NCI-H2029 treated with DMSO at 0.1 percent for 48 hours (cell line): ENCODE measurements at places on chromosomes 2 and 18.
A peak's percentile ranks its signal among the peaks of the same experiment; 100 is the strongest.

DNA sequence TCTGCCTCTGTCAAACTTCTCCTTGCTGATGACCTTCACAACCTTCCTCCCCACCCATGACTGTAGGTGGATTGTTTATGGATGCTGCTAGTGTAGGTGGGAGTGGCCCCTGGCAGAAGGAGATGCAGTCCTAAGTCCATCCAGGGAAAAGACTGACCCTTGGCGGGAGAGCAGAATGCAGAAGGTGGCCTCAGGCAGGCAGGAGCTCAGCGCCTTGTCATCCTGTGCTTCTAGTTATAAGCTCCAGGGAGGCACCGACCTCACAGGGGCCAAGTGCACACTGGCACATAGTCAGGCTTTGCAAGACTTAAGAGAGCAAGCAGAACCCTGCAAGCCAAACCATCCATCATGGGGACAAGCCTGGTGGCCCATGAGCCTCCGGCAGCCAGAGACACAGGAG lies 74.4 kb downstream of the CAPN13 start:
- no peak for DNase-seq

DNA sequence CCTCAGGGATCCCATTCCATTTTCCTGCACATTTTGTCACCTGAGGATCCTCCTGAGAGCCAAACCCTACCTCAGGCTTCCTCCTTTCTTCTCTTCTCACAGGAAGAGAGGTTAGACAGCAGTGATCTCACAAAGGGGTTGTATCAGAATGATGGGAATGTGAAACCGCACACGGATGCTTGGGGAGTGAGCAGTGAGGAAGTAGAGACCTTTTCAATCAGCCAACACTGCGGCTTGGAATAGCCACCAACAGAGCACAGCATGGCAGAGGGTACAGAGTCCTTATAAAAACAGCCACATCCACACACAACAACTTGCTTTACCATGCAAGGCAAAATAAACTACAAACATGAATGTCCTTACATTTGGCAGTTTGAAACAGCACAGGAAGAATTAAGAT lies 8.7 kb downstream of the TMEM182 start:
- no peak for DNase-seq

DNA sequence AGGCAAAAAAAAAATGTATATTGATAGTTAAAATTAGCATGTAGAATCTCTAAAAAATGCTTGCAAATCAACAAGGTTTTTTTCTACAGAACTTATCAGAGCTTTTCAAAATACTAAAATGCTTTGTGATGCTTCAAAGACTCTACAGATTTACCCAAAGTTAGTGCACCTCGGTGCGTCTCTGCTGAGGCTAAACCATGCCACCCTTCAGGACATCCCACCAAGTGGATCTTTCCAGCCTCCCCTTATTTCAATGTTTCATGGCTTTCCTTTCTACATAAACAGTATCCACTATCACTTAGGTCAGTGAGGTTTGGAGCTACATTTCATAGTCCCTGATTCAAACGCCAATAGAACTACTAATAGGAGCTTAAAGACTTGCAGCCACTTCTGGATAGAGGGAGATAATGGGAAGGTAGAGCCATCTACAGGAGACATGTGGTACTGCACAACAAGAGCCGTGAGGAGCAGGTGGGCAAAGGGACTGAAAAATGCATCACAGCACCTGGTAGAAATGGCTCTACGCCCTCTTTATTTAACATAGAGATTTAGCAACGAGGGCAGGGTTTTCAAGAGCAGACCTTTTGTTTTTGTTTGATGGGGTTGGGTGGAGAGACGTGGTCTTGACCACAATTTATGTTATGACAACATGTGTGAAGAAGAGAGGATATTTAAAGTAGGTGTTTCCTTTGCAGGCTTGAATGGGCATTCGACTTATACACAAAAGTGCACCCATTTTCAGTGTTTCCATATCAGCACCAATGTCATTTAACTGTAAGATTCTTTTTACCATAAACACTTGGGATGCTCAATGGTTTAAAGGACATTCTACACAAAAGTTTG lies 56.1 kb upstream of the SLC35G4 start:
- peak; percentile 28 for DNase-seq

- DNase-seq = no peak
Measured at GRCh38 chr18:23992089-23992940, 22.2 kb upstream of the TTC39C start.

GRCh38 chr2:105856581-105856980 lies 111.9 kb downstream of the NCK2 start:
- no peak for DNase-seq

- DNase-seq = no peak
Measured at GRCh38 chr18:23933407-23933806, 81.1 kb upstream of the TTC39C start.

DNA sequence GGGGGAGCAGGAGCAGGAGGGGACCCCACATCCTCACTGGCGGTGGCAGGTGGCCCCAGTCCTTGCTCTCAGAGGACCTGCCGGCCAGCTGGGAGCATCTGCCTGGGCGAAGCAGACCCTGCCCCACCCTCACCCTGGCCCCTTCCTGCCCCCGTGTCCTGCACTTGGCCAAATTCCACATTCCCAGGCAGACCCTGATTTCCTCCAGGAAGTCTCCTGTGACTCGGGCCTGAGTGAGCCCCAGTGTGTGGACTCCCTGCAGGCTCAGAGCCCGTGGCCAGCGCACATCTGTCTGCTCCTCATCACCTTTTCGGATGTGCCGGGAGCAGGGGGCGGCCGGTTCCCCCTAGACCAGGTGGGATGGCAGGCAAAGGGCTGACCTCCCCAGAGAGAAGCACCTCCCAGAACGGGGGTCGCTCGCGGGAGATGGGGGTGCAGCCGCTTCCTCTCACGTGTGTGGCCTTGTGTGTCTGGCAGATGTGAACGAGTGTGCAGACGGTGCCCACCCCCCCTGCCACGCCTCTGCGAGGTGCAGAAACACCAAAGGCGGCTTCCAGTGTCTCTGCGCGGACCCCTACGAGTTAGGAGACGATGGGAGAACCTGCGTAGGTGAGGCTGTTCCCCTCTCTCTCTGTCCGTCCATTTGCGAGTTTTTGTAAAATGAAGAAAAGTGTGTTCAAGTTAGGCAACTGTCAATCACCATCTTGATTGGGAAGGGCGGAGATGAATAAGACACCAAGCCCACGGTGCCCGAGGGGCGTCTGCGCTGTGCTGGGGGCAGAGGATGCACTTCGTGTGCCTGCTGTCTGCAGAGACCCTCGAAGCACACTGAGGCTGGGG lies 90.4 kb downstream of the TPO start:
- no peak for DNase-seq

DNA sequence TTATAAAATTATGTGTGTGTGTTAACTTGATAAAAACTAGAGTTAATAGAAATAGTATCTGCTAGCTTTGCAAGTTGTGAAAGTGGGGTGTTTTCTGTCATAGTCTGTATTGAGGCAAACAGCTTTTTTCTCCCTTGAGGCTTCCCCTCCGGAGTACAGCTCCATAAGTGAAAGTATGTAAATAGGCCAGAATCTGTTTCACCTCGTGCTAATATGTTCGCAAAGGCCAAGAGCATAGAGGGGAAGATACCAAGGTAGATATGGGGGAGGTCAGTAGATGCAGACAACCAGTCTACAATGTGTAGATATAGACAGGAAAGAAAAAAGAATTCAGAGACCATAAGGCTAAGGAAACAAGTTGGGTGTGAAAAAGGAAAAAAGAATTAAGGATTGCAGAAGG lies 72.9 kb downstream of the PTRHD1 start:
- DNase-seq = no peak

GRCh38 chr2:207772081-207772843 lies 2.6 kb upstream of the FZD5 start:
- DNase-seq = no peak

DNA sequence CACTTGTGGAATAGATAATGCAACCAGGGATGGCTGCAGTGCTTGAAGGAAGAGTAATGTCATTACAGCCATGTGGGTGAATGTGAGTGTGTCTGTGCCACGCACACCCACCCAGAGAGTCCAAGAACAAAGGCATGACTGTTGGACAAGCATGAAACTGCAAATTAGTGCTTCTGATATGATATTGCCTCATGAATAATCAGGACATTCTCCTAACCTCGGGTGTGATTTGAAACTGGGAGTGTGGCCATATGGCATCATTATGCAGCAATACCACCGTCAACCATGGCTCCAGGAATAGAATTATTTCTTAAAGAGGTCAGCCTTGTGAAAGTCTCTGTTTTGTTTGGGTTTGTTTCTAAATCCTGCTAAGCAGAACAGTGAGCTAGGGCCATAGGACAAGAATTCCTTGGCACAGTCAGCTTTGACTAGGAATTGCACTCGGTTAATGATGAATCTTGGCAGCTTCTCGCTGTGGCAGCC lies 678.0 kb upstream of the RAB6C start:
- DNase-seq = no peak

GRCh38 chr18:76223403-76223802 lies 271.6 kb downstream of the ZNF516 start:
- no peak for DNase-seq

GRCh38 chr18:48167897-48168253 lies 237.4 kb upstream of the SMAD2 start:
- no peak for DNase-seq

DNA sequence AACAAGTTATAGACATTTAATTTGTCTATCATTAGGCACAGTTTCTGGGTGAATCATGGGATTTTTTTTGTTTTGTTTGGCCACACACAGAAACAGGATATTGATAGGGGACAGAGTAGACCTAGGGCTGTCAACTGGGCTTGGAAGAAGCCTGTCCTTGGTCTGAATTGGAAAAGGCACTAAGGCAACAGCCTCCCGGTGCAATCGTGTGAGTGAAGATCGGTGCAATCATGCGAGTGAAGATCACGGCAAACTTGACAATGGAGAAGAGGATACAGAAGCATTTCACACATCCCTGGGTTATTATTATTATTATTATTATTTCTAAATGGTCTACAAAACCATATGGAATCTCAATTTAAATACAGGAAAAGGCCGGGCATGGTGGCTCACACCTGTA lies 94.5 kb downstream of the ACKR3 start:
- no peak for DNase-seq
